ENCODE measurements at places on chromosomes 5 and 9.

GRCh38 chr9:80552931-80553330, 981.2 kb downstream of the TLE4 start:
- DNase-seq, result no peak

GRCh38 chr9:138022756-138023393, 145.3 kb downstream of the CACNA1B start:
- DNase-seq, result no peak

DNA sequence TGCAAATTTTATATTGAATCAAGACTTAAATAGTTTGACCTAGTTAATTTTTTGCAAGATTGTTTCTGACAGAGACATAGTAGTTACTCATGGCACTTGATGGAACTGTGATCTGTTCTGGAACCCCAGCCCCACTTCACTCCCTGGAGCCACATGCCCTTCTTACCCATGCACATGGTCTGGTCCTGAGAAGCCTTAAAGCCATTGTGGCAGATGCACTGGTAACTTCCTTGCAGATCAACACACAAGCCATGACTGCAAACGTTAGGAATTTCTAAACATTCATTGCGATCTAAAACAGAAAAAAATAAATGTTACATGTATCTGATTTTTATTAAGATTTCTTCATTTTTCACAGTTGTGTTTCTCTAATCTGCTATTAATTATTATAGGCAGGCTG, 221.2 kb downstream of the SLC12A2 start:
- no peak for DNase-seq

GRCh38 chr5:154483654-154484392, 5.8 kb upstream of the HAND1 start:
- DNase-seq, result no peak

DNA sequence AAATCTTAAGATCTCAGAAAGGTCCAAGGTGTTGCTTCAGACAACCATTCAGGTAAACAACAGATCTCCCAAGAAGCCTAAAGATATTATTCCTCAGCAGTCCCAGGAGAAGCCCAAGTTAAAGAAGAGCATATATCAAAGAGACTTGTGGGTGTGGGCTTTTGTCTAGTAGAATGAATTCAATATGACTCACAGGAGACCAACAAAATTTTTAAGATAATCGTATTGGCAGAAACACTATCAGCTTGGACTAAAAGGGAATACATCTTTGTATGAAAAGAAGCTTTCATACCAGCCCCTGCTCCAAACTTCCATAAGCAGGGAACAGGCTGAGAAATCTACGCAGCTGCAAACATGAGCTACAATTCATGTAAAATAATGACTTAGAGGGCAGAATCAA, 10.2 kb downstream of the CTNNAL1 start:
- no peak for DNase-seq

- no peak for DNase-seq
Measured at GRCh38 chr5:82538339-82539034, 260.3 kb upstream of the RPS23 start.

DNA sequence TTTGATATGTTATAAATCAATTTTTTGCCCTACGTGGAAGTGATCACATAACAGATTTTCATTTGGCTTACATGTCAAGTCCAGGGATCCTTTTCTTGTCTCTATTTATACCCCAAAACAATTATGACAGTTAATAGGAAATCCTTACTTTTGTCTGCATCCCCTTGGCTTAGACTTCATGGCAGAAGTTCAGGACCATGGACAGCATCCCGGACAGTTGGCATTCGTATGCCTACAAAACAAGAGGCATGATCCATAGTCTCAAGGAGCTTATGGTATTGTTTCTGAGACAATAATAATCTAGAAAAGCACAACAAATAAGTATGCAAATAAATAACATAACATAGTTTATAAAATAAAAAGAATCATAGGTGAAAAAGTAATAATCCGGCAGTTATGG, 214.3 kb upstream of the GRIA1 start:
- DNase-seq, result no peak

DNA sequence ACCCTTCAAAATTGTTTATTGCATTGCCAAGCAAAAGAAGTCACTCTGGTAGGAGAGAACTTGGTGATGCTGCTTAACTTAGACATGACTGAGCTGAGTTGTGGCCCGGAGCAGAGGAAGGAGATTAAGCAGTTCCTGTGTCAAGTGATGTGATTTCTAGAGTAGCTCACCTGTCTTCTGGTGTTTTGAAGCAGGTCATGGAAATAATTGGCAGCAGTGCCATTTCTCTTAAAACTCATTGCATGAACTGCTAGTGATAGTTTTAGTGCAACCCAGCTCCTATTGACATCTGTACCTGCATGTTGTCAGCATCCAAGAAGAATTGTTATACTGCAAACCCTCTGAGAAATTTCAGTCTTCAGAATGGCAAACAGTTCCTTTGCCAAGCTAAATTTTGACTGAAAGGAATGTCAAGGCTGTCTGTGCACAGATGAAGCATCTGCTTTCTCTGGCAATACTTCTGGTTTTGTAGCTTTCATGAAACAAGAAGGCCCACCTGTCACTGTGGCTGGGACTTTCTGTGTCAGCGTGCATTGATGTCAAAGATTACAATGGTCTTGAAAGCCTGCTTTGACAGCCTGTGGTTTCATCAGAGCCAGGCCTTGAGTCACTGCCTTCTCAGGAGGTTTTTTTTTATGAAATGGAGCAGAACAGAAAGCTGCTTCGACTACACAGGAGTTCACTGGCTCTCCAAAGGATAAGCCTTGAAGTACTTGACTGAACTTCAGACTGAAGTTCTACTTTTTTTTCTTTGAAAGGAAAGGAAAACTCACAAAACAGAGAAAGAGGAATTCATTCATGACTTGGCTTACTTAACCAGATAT, 90.6 kb downstream of the RALGPS1 start:
- no peak for DNase-seq

GRCh38 chr5:125848751-125849150, 574.5 kb upstream of the GRAMD2B start:
- no peak for DNase-seq

DNA sequence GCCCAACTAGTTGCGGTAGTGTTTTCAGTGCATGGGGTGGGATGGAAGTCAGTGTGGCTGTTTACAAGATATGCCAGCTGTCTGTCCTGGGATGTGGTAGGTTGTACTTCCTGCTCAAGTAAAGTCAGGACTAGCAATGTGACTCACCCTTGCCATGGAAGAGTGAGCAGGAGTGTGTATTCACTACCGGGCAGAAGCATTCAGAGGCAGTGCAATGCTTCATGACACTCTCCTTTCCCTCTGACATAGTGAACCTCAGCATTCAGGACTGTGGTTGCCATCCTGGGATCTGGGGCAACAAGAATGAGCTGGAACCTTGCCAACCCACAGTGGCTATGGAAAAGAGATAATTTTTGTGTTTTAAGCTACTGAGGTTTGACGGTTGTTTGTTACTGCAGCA, 68.9 kb downstream of the BOD1 start:
- DNase-seq, result no peak

DNA sequence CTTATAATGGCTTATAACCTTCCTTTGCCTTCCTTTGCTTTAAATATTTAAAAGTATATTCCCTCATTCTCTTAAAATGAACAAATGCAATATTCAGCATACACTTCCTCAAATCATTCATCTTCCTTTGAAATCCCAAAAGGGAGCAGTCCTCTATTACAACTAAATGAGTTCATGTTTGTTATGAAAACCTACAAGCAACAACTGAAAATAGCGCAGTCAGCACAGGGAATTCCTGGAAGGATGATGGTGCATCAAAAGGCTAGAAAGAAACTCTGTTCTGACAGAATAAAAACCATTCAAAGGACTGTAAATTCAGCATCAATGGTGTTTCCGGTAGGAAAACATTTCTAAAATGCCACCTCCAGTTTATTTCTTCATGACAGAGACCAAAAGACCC, 3.3 kb downstream of the NR6A1 start:
- DNase-seq, result no peak

GRCh38 chr5:158699298-158699880, 400.3 kb downstream of the EBF1 start:
- DNase-seq, result no peak

DNA sequence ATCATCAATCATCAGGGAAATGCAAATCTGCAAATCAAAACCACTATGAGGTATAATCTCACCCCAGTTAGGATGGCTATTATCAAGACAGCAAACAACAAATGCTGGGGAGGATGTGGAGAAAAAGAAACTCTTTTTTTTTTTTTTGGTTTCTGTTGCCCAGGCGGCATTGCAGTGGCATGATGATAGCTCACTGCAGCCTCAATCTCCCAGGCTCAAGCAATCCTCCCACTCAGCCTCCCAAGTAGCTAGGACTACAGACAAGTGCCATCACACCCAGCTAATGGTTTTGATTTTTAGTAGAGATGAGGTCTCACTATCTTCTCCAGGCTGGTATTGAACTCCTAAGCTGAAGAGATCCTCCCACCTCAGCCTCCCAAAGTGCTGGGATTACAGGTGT, 5.4 kb upstream of the CNTRL start:
- no peak for DNase-seq

DNA sequence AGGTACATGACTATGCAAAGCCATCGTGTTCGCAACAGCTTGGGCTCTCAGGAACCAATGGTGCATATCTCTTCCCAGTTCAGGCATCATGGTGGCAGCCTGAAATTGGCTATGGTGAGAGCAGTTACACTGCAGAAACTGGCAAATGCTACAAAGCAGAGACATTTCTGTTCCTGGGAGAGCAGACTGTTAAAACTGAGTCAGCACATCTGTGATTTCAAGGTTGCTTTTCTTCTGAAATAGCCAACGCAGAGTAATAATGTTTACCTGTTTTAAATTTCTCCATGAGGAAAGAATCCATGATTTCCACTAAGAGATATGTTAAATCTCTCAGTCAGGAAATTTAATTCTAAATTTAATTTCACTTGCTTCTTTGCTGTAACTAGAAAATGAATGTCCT, 47.8 kb downstream of the C7 start:
- DNase-seq, result no peak

GRCh38 chr5:147989994-147990393, 73.8 kb upstream of the SPINK5 start:
- DNase-seq, result no peak

DNA sequence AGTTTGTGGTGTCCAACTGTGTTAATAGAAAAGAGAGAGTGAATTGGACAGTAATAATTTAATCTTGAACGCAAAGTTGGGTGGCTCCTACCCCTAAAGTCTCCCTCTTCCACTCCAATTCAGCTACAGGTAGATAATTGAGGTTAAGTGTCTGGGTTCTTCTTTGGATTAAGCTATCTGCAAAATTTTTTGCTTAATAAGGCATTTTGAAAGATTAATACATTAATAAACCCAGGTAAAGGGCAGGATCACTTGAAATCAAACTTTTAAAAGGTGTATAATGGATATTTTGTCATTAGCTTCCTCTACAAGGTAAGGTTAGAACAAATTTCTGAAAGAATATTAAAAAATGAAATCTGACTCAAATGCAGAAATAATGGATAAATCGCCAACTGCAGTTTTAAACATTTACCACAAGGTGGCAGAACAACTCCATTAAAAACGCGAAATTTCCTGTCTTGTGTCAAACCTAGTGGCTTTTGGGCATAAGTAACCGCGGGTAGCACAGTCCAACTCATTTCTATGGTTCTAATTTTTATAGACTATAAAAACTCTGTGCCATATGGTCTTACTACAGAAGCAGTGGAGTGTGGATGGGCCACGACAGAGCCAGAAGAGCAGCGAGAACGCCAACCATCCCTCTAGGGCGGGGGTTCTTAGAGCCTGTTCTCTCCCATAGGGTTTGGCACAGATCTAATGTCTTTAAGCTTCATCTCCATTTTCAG, 276.5 kb downstream of the ARHGEF28 start:
- DNase-seq, result no peak
